ENCODE measurements at places on chromosomes 2 and 18.

DNA sequence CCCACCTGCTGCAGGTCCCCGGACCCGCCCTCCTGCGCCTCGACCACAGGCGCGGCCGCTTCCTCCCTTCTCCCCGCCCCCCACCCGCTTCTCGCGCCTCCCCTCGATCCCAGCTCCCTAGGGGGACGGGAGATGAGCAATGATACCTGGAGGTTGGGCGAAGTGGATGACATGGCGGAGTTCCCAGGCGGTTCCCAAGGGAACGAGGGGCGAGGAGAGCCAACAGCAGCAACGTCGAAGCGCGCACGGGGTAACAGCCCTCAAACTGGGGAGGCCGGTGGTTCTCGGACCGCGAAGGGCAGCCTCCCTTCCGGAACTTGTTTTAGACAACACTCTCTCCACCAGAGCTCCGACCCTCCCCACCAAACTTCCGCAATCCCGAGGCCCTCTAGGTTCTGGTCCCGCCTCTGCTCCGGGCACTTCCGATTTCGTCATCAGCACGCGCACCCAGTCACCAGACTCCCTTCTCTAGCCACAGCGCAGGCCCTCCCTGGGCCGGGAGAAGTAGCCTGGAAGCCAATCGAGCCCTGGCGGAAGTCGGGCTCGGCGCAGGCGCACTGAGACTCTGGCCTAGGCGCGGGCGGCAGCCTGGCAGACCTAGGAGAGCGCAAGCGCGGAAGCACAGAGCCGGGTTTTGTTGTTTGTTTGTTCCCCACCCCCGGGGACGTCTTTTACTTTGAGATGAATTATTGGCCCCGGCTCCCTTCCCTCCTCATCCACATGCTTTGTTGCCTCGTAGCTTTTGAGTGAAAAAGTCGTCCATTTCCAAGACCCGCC lies at the start of gene VPS4B:
TSS of gene VPS4B (minus strand) at position 390 of the 777 bp plus-strand sequence. CDS start at position 173, 217 bp downstream.
- peak; percentile 99 for DNase-seq

GRCh38 chr2:61995515-61995914 lies 90.0 kb downstream of the COMMD1 start:
- no peak for DNase-seq

GRCh38 chr18:9000733-9001132 lies 101.8 kb upstream of the NDUFV2 start:
- no peak for DNase-seq

DNA sequence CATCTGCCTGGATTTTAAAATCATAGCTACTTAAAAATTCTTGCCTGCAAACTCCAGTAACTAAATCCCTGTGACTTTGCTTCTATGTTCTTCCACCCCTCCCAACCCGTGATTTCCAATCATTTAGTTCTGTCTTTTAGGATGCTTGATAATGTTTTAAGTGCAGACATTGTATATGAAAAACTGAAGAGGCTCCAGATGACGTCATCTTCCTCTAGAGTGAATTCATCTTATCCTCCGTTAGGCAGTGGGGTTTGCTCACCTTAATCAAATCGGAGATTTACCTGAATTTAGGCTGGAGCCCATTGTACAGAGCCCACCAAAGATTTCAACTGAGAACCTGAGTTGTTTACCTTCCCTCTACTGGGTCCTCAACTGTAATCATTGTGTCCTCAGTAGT lies 10.9 kb downstream of the FBXO48 start:
- no peak for DNase-seq

- DNase-seq: no peak
These were observed 5.6 kb downstream of the LAMA3 start for GRCh38 chr18:23694637-23695430.

DNA sequence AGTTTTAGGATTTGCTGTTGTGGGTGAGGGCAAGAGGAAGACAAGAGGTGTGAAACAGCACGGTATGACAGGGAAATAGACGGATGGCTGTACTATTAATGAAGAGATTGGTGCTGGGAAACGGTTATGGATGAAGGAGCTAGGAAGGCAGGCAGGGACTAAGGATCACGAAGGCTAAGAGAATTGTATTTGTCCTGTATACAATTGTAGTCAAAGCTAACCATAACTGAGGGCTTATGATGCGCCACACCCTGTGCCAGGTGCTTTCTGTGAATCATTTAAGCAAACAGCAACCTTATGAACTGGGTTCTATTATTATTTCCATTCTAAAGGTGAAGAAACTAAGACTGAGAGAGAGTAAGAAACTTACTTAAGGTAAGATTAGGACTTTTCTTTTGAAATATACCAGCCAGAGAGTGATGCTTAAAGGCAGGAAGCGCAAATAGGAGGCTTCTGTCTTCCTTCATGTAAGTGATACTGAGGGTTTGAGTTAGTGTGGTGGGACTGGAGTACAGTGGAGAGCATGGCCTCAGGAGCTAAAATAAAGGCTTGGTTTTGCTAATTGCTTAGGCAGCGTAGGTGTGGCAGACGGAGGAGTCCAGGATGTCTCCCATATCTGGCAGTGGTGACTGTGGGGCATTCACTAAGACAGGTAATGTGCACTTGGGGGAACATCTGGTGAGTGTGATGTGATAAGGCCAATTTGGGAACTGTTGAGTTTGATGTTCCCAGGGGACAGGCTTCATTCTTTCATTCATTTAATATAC lies 85.8 kb downstream of the PLEKHM3 start:
- no peak for DNase-seq

GRCh38 chr2:221377066-221377465 lies 195.0 kb downstream of the EPHA4 start:
- no peak for DNase-seq

DNA sequence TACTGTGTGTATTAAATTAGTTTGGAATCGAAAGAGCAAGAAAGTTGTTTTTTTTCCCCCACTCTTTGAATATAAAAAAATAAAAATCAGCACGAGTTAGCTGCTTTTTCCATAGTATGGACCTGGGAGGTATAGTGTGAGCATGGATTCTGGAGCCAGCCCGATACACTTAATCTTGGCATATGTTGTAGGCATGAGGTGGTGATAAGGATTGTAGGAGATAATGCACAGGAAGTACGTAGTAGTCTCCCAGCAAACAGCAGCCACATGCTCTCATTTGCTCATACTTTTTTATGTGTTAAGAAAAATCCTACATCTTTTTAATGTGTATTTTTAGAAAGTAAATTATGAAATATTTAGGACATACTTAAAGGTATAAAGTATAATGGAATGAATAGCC lies 2.1 kb upstream of the DNAJC27 start:
- DNase-seq: no peak

DNA sequence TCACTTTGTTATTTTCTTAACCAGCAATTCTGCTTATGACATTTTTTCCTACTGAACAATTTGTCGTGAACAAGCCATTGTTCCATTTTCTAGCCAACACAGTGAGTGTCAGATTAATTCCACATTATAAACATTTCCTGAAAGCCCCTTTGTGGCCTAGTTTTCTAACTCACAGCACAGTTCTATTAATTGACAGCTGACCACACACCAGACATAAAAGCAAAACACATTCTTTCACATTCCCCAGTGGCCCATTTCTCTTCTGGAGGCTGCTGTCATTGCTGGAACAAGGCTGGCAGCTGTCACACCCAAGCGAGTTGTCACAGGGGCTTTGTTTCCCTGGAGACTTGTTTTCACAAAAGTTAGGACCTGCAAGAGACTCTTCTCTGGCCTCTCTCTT lies 50.7 kb downstream of the RNF152 start:
- DNase-seq: no peak

DNA sequence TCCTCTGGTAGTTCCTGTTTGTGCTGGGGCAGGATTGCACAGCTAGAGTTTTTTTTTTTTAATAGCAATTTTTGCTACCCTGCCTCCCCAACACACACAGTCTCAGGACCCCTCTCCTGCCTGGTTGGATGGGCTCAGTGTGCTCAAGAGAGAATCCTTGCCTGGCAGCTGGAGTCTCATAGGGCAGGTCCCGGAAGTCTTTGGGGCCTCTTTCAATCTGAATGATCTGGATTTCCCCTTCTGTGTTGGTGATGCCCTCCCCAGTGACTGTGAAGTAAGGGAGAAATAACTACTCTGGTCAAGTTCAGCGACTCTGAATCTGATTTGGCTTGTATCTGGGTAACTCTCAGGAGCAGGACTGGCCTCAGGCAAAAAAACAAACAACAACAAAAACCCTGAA lies 220.6 kb upstream of the LRRTM1 start:
- DNase-seq: no peak

- no peak for DNase-seq
These were observed 959.5 kb upstream of the PIK3C3 start for GRCh38 chr18:40995529-40995928.

- DNase-seq: no peak
These were observed 3.5 kb downstream of the CRIM1 start for GRCh38 chr2:36359067-36359466.

DNA sequence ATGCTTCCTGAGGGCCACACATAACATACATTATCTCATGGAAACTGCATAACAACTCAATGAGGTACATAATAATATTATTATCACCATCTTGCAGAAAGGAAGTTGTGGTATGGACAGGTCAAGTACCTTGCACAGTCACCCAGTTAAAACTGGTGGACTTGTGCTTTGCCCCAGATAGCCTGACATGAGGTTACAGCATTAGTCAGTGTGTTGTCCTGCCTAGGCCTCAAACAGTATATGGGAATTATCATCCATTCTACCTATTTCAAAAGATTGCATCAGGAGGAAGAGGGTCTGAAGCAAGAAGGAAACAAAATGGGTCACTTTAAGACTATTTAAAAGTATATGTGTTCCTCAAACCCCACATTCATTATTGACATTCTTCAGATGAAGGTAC lies 5.4 kb upstream of the ANTXR1 start:
- no peak for DNase-seq

DNA sequence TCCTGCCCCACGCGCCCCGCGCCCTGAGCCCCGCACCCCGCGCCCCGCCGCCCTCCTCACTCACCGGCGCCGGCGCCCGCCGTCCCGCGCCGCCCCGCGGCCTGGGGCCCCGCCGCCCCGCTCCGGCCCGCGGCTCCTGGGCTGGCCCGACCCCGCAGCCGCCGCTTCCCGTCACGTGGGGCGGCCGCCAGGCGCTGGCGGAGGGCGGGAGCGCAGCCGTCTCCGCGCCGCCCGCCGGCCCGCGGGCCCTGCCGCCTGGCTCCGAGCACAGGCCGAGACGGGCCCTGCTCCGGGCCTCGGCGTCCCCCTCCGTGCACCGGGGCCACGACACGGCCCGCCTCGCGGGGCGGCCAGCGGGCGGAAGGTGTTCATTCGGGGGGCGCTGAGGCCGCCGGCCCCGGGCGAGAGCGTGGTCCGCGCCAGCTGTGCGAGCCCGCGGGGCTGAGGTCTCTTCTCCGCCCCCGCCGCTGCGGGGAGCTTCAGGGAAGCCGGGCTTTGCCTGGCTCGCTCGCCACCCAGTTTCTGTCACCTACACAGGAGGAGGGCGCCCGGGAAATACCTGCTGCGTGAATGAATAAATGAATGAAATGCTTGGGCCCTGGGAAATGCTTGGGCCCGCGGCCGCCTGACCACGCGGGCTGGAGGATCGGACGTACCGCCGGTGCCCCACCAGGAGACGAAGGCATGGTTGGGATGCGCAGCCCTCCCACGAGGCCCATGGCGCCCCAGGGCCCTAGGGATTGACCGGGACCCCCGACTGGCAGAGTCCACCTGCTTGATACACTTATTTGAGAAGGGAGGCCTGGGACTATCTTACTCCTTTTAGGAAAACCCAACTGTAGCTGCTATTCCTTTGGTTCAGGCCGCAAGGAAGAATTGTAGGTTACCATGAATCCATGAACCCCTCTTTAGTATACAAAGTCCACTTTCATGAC lies at the start of gene TGFBRAP1:
TSS of gene TGFBRAP1 (minus strand) at position 175 of the 935 bp plus-strand sequence. CDS start 21,434 bp downstream, outside the sequence.
- DNase-seq: peak; percentile 25

DNA sequence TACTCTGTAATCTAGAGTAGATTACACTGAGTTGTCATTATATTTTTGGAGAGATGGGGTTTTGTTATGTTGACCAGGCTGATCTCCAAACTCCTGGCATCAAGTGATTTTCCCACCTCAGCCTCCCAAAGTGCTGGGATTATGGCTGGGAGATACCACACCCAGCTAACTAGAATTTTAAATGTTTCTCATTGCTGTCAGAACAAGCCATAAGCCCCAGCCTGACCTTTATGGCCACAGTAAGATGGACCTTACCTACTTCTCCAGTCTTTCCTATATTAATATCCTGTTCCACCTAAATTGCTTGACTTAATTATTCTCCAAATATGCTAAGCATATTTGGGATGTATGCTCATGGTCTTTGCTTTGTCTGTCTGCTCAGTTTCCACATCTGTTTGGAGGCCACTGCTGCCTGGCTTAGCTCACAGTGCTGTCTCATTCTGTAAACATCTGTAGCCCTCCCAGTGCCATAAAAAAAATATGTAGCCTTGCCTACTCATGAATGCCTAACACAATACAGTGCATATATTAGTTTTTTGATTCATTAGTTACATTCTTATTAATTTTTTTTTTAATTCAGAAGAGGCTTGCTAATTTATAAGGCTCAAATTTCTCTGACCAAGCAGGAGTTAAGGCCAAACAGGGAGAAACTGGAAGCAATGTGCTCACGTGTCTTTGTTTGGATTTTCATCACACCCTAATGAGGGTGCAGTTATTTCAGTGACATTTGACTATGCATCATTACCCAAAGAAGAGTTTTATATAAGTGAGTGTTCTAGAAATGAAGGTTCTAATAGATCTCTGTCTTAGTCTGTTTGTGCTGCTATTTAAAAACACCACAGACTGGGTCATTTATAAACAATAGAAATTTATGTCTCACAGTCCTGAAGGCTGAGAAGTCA lies 45.3 kb upstream of the PSME4 start:
- DNase-seq: no peak

GRCh38 chr2:54336136-54336976 lies 80.3 kb upstream of the TSPYL6 start:
- DNase-seq: no peak

Measured in stimulated activated CD4-positive, alpha-beta T cell treated with anti-CD3 and anti-CD28 coated beads, TNF-alpha, amount 100 ng/mL, for 24 hours (primary cell).